MM.1S (cell line): ENCODE measurements at places on chromosomes 16 and 17.

DNA sequence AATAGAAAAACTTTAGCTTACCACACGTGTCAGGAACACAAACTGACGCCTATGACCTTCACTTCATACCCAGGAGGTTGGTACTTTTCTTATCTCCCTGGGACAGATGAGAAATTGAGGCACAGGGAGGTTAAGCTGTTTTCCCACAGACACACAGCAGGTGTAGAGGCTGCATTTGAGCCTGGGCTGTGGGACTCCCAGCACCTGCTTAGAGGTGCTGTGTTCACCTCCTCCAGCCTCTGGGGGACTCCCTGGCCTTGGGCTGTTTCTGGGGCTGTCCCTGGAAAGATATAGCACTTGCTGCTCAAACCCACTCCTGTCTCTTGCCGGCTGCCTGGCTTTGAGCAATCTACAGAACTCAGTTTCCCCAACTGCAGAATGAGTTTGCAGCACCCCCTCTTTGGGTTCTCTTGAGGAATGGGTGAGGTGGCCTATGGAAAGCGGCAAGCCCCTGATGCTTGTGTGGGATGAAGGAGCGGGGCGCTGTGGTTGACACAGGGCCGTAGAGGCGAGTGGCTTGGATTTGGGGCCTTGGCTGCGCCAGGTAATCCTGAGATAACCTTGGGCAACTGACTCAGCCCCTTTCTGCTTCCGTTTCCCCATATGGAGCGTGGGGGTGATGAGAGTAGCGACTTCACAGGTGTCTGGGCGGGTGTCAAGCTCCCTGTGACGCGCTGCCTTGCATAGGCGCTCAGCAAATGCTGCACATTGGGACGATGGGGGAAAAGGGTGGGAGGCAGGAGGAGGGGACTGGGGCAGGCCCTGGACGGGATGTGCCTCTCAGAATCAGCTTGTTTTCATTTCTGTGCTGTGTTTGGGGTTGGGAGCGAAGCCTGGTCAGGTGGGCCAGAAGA is 104.5 kb upstream of the CIBAR2 start:
- no peak for DNase-seq

DNA sequence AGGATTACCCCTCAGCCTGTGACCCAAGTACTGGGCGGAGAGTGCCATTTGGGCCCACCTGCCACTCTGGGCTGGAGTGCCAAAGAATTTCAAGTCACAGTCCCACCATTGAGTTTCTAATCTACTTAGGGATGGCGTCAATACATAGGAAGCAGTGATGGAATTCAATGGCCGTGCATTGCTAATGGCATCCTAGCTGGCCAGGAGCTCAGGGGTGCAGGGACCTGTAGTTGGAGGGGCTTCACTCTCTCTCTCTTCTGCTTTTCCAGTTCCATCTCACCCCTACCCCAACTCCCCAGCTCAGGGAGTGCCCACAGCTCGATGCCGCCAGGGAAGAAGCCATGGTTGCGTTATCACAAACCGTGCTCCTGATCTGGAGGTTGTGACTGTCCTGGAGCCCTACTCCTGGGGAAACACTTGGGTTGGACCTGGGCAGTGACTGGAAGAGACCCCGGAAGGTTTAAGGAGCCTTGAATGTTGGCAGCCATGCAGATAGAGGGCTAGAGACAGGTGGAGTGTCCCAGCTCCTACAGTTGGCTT is 2.4 kb downstream of the MMP15 start:
- no peak for DNase-seq

GRCh38 chr16:29675811-29676643 is 3.0 kb upstream of the QPRT start:
- peak; percentile 23 for DNase-seq

GRCh38 chr16:76943921-76944320 is 247.1 kb upstream of the MON1B start:
- no peak for DNase-seq

GRCh38 chr16:50598256-50598894 is 50.2 kb downstream of the NKD1 start:
- no peak for DNase-seq

GRCh38 chr16:84105301-84105815 is 11.4 kb downstream of the MBTPS1 start:
- no peak for DNase-seq
